ENCODE measurements at places on chromosomes 4 and X. TPM values are rescaled to one million over a fixed set of nuclear protein-coding genes. Genes with fewer than 3 reads are reported as not detected.

- DNase-seq, result no peak
- H3K4me3 ChIP-seq, result no peak overlapping the region
- no peaks in the 10 kb centered on the region for H3K36me3 ChIP-seq
- H3K27me3 ChIP-seq, result no peaks in the 10 kb centered on the region
- H3K27ac ChIP-seq, result no peak overlapping the region
Observed at GRCh38 chr4:7327341-7327885, 107.3 kb downstream of the PSAPL1 start.

DNA sequence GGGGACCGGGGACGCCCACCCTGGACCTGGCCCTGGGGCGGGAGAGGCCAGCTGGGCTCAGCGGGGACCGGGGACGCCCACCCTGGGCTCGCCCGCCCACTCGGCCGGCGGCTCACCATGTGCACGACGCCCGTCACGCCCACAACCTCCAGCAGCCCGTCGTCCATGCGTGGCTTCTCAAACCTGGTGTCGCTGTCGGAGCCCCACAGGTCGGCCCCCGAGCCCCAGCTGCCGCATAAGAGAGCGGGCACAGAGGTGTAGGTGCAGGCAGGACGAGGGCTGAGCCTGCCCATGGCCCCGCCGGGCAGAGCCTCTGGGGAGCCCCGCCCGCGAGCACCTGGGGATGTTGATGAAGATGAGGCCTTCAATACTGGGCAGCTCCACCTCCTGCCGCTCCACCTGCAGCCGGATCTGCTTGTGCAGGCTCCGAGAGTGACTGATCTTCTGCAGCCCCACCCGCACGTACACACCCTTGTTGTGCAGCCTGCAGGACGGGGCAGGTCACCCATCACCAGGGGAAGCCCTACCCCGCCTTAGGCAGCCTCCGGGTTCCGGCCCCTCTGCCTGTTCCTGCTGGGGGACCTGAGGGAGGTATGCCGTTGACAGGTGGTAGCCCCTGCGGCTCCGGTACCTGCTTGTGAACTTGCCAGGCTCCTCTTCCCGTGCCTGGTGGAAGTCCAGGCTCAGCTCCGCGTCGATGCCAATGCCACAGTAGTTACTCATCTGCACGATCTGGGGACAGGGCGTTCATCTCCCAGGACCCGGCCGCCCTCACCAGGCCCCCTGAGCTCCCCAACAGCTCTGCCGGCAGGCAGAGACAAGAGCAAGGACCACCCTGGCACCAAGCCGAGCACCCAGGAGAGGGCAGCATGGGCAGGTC lies 11.8 kb downstream of the DGKQ start:
- no peaks in the 10 kb centered on the region for H3K4me1 ChIP-seq
- H3K4me3 ChIP-seq, result no peak overlapping the region
- peaks cover 4% of the 10 kb centered on the region for H3K36me3 ChIP-seq
- H3K27me3 ChIP-seq, result no peaks in the 10 kb centered on the region

The SH2D1A gene
- total RNA-seq, result not detected

The PAQR3 gene
- 4.5 TPM for total RNA-seq

The WDR1 gene
- 57.6 TPM for total RNA-seq

The VCX gene
- total RNA-seq, result not detected

GRCh38 chr4:42151568-42152506 lies 618 bp downstream of the BEND4 start:
- peak overlapping the region; percentile 18 for H3K4me3 ChIP-seq
- H3K27me3 ChIP-seq, result no peaks in the 10 kb centered on the region
- no peaks in the 10 kb centered on the region for H3K4me1 ChIP-seq
- no peak overlapping the region for H3K27ac ChIP-seq

- H3K4me3 ChIP-seq, result no peak overlapping the region
- H3K27me3 ChIP-seq, result no peaks in the 10 kb centered on the region
- DNase-seq, result no peak
- no peaks in the 10 kb centered on the region for H3K4me1 ChIP-seq
- no peak overlapping the region for H3K27ac ChIP-seq
- no peaks in the 10 kb centered on the region for H3K36me3 ChIP-seq
Observed at GRCh38 chr4:33649015-33649414, 2595.3 kb downstream of the ARAP2 start.

DNA sequence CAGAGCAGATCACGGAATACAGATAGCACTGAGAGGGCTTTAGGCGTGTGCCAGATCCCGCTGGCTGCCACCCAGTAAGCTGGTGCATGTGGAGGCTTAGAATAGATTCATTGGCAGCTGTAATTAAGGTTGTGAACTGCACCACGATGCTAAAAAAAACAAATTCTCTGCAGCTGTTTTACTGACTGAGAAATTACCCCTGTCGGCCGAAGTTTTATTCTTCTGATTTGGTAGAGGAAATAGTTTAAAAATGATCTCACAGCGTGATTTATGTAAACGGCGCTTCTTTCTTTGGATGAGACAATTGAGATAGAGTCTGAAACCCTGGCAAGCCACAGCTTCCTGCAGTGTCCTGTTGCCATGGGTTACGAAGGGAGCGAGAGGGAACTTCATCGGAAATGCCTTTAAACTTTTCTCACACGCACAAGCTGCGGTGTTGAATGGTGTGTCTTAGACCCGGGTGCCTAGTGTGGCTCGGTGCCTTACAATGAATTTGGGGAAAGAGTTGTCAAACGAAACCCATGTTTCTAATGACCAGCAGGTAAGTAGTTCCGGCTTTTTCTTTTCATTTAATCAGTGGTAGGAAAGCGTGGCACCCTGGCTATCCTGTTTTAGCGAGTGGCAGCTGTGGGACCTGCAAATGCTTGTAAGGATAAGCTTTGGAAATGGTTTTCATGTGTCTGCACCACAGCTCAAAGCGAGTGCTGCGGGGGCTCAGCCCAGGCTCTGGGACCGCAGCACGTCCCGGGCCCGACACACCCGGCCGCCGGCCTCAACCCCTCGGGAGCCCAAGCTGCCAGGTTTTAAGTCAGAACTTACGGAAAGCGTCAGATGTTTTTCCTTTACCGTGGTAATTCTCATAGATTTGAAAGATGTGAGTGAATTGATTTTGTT lies 71.7 kb upstream of the HGFAC start:
- DNase-seq, result no peak
- H3K27me3 ChIP-seq, result no peaks in the 10 kb centered on the region
- peaks cover 4% of the 10 kb centered on the region for H3K4me1 ChIP-seq

- no peaks in the 10 kb centered on the region for H3K4me1 ChIP-seq
- DNase-seq, result no peak
- no peak overlapping the region for H3K4me3 ChIP-seq
- H3K36me3 ChIP-seq, result no peaks in the 10 kb centered on the region
- no peak overlapping the region for H3K27ac ChIP-seq
- no peaks in the 10 kb centered on the region for H3K27me3 ChIP-seq
Observed at GRCh38 chrX:144681501-144681900, 565.8 kb upstream of the SPANXN1 start.

The TEX13C gene
- total RNA-seq, result not detected

The NKX6-1 gene
- 3.7 TPM for total RNA-seq

- H3K4me3 ChIP-seq, result no peak overlapping the region
- no peaks in the 10 kb centered on the region for H3K27me3 ChIP-seq
- H3K4me1 ChIP-seq, result no peaks in the 10 kb centered on the region
- no peak for DNase-seq
Observed at GRCh38 chrX:24741330-24741729, 47.6 kb downstream of the POLA1 start.

DNA sequence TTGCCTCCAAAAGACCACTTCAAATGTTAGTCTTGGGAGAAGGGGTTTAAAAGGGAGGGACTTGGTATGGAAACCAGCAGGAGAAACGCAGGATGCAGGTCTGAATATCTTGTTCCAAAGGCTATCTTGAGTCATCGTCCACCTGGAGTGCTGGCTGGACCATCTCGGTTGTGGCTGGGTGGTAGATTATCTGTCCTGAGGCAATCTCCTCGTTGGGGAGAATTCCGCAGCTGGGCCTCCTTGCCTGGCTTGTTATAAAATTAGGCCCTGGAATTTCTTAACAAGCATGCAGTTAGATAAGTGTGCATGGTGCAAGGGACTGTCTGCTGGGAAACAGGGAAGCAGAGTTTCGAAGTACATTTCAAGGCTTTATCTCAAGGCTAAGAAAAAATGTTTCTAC lies 2045.7 kb upstream of the TENM3 start:
- H3K27me3 ChIP-seq, result no peaks in the 10 kb centered on the region
- DNase-seq, result no peak
- H3K36me3 ChIP-seq, result no peaks in the 10 kb centered on the region
- no peak overlapping the region for H3K27ac ChIP-seq
- H3K4me1 ChIP-seq, result no peaks in the 10 kb centered on the region

GRCh38 chrX:105328773-105329172 lies 108.3 kb upstream of the TEX13A start:
- no peak overlapping the region for H3K27ac ChIP-seq
- peaks cover 6% of the 10 kb centered on the region for H3K27me3 ChIP-seq
- no peak for DNase-seq
- no peaks in the 10 kb centered on the region for H3K36me3 ChIP-seq

- no peak overlapping the region for H3K4me3 ChIP-seq
- H3K27ac ChIP-seq, result no peak overlapping the region
- DNase-seq, result no peak
- H3K36me3 ChIP-seq, result no peaks in the 10 kb centered on the region
- H3K27me3 ChIP-seq, result no peaks in the 10 kb centered on the region
Observed at GRCh38 chrX:17732138-17732783, 5.0 kb upstream of the SCML1 start.

DNA sequence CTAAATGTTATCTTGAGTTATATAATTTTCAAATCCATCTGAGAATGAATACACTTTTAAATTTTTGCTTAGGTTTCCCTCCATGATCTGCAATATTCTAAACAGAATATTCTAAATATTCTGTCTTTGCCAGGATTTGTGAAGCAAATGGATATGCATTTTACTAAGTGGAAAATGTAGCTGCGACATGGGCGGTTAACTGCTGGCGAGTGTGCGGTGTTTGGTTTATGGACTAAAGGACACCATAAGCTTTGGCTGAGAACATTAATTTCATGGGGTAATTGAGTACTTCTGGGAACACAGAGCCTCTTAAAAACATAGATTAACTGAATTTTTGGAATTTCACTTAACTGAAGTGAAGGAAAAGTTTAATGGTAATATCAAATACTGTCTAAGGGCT lies 153.8 kb upstream of the ETNPPL start:
- H3K4me1 ChIP-seq, result no peaks in the 10 kb centered on the region
- H3K27me3 ChIP-seq, result no peaks in the 10 kb centered on the region
- no peaks in the 10 kb centered on the region for H3K36me3 ChIP-seq
- no peak for DNase-seq

The MAGEA10 gene
- not detected for total RNA-seq

The HSFX1 gene
- 1.2 TPM for total RNA-seq

- no peak overlapping the region for H3K4me3 ChIP-seq
- no peak for DNase-seq
- H3K27me3 ChIP-seq, result no peaks in the 10 kb centered on the region
- H3K27ac ChIP-seq, result no peak overlapping the region
Observed at GRCh38 chrX:9867753-9868152, 81.5 kb downstream of the SHROOM2 start.
